NCI-H2171 (cell line): ENCODE measurements at places on chromosomes 6 and 20.

GRCh38 chr6:138521790-138522189 lies 22.5 kb upstream of the NHSL1 start:
- no peak for DNase-seq

DNA sequence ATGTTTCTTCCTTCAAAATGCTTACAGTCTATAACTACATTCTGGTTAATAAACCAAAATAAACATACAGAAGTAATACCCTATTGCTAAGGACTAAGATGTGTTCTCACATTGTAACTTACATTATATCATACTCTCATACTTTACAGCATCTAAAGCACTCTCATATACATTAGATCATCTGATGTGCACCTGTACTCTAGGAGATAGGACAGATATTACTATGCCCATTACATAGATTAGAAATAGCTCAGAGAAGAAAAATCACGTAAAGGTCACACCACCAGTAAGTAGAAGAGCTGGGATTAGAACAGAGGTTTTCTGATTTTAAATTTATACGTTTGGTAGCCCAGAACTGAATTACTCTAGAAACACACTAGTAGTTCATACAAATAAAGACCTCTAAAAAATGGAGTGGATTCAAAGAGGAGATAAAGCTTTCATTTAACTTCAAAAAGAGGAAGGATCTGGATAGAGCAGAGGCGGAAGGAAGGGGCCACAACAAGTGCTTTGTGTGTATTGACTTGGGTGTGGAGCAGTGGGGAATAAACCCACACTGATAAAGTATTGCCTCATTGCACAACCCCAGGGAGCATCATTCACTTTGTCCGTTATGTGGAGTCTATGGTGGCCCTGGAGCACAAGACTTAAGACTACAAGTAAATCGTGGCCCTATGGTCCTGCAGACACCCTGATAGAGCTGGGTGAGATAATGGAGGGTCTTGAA lies 30.9 kb downstream of the SLC2A12 start:
- no peak for DNase-seq

DNA sequence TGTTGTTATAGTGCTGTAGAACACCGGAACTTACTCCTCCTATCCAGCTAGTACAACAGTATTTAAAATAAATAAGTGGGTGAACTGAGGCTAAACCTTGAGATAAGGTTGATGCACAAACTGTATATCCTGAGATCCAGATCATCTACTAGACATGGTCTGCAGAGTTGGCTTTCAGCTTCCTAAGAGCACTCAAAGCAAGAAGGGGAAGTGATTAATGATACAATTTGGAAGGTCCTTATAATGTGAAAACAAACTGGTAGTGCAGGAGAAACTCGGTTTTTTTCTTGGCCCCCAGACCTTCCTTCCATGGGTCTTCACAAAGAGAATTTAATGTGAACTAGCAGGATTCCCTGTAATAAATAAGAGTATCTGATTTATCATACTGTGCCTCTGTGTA lies 27.4 kb upstream of the RREB1 start:
- DNase-seq: no peak

DNA sequence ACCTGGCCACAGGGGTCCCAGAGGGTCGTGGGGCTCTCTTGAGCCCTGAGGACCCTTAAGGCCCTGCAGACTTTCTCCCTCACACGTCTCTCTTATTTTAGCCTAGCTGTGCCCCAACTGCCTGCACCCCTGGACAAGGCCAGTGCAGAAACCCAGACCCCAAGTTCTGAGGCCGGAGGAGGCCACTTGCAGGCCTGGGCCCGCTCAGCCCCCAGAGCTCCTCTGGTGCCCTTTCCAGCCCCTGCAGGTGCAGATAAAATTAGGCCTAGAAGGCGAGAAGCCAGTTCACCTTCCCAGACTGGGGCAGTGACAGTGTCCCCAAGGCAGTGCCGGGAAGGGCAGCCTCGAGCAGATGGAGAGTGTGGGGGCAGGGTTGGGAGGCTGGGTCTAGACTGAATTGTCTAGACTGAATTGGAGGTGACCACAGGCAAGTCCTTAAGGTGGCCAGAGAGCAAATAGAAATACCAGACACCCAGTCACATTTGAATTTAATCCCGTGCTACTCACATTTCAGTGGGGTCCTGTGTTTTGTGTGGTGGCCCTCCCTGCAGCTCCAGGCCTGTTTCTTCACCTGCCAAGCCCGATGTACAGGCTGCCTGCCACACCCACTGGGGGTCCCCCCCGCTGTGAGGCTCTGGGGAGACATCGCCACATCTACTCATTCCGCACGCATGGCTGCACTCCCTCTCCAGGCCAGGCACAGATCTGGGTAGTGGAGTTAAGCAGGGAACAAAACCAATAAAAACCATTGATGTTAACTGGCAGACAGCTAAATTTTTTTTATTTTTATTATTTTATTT lies 8.6 kb upstream of the IP6K3 start:
- DNase-seq: peak; percentile 78

DNA sequence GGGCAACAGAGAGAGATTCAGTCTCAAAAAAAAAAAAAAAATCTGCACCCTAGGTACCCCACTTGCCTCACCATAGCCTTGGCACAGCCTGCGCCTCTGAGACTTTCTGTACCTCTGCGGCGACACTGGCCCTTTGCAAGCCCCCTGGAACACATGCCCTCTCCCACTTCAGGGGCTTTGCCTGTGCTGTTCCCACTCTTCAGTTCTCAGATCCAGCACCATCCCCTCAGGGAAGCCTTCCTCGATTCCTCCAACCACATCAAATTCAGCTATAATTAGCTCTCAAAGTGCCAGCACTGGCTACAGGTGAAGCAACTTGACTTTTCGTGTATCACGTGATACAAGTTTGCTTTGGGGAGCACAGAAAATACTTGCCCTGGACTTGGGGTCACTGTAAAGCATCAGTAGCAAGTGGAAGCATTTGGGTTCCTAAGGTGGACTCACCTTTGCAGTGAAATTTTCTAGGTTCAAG lies 2.1 kb upstream of the UBE2V1 start:
- DNase-seq: no peak

GRCh38 chr6:106744781-106745180 lies 115.4 kb downstream of the QRSL1 start:
- no peak for DNase-seq

DNA sequence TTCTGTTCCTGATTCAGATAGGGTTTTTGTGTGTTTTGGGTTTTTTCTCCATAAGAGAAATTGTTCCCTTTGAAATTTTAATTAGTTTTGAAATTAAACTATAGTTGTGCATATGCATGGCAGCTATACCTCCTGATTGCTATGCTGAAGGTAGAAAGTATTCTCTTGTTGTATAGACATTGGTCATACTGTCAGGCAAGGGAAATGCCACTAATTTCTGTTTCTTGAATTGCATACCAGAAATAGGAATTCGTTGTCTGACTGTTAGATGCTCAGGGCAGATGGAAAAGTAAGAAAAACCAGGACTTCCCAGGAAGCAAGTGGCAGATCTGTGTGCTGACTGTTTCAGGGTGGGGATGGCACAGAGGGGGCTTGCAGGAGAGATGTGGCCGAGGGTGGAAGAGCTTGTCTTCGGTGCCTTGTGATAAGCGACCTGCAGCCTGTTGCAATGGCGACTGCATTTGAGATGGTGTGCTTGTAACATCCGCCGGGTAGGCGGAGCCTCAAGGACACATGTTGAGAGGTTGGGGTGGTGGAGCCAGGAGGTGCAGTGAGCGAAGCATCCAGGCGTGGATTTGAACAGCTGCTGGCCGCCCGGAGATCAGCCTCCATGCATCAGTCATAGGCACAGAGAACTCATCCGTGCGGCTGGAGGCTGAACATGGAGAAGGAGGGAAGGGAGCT lies 42.8 kb downstream of the RREB1 start:
- DNase-seq: peak; percentile 93

DNA sequence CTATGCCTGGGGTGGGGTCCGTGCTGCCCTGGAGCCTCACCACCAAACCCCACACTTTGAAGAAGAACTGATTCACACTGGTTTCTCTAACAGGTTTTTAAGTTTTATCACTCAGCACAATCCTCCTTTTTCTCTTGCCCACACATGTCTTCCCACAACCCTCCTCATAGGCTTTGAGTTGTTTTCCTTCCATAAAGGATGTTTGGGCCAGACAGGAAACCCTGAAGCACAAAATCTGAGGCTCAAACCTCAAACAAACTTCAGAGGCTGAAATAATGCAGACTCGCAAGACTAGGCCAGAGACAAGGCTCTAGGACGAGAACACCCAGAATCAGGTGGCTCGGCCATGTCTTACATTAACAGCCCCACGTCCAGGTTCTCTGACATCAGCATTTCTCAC lies 35.3 kb downstream of the EZR start:
- DNase-seq: no peak

DNA sequence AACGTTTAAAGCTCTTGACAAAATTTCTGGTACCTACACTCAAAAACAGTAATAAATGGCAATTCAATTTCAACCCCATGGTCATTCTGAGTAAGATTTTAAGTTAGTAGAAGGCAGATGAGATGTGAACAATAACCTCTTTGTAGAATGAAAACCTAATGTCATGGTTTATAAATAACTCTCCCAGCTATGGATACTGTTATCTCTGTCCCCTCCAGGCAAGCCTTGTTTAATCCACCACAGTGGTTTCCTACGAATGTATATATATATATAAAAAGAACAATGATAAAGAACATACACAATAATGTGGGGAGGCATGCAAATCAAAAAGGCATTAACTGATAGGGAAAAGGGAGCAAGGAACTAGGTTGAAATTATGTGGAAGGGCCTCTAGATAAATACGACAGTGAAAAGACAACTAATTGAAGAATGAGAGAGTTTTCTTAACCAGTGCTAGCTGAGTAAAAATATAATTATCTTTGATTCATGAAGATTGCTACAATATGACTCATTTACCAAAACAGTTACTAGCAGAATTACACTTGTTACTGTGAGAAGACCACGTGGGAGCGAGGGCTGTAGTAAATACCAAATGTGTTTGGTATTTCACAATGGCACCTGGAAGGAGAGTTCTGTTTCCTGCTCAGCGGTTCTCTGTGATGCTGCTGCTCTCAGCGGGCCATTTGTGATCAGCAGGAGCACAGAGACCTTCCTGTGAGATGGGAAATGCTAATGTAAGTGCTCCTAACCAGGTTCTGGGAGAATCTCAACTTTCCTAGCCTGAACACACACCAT lies 173.7 kb downstream of the MBOAT1 start:
- no peak for DNase-seq

- DNase-seq: no peak
Measured at GRCh38 chr6:167968091-167968490, 29.4 kb upstream of the KIF25 start.

GRCh38 chr6:43962458-43962857 lies 164.8 kb downstream of the MRPL14 start:
- DNase-seq: no peak

GRCh38 chr6:33419580-33420490 lies at the start of gene SYNGAP1:
TSS of gene SYNGAP1 (plus strand) at chr6:33420065. CDS start at chr6:33420265, 200 bp downstream.
- DNase-seq: peak; percentile 65

GRCh38 chr6:167013067-167013466 lies 13.9 kb downstream of the CEP43 start:
- DNase-seq: no peak

DNA sequence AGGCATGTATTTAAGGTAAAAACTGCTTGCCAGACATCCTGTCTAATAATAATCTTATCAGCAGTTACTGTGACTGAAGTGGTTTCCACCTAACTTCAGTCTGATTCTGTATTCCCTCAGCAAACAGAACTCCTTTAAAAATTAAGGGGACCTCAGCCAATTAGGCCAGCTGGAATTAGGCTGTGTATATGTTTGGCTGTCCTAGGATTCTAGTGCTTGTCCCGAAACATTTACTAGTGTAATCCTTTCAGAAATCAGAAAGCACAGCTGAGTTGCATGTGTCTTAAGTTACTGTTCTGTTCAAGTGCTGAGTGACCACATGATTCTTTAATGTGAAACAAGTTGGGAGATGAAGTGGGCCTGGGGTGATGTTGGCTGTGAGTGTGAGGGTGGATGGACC lies 120.9 kb upstream of the SUPT3H start:
- DNase-seq: no peak

DNA sequence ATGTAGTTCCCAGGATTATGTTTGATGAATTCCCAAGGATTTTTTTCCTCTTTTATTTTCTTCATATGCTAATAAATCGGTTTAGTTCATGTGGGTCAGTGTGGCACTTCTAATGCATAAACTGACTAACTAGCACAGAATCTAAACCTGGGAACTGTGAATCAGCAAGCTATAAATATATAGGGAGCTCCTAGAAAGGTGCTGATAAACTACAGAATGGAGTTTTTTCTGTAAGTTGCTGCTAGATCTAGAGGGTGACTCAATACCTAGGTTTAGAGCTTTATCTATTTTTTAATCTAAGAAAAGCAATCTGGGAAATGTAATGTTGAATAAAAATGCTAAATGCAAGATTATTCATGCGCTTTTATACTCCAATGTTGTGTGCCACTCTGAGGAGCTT lies 118.8 kb upstream of the PTCHD4 start:
- DNase-seq: no peak

DNA sequence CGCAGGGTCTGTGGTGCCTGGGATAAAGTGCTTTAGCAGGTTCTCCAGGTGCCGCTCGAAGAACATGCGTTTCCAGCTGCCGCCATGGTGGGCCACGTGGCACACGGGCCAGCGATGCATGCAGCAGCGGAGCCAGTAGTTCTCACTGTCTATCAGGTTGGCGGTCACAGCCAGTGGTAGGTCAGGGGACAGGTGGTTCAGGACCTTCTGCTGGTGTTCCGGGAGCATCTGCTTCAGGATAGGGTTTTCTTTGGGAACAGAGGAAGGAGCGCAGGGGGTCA lies 16.0 kb downstream of the TMEM151B start:
- DNase-seq: no peak

- no peak for DNase-seq
Measured at GRCh38 chr6:56155634-56156141, 91.7 kb downstream of the COL21A1 start.

- no peak for DNase-seq
Measured at GRCh38 chr6:132413499-132413802, 12.2 kb upstream of the MOXD1 start.

- no peak for DNase-seq
Measured at GRCh38 chr6:104459543-104459942, 400.2 kb downstream of the HACE1 start.

- DNase-seq: no peak
Measured at GRCh38 chr6:110329714-110330436, 28.3 kb downstream of the METTL24 start.

DNA sequence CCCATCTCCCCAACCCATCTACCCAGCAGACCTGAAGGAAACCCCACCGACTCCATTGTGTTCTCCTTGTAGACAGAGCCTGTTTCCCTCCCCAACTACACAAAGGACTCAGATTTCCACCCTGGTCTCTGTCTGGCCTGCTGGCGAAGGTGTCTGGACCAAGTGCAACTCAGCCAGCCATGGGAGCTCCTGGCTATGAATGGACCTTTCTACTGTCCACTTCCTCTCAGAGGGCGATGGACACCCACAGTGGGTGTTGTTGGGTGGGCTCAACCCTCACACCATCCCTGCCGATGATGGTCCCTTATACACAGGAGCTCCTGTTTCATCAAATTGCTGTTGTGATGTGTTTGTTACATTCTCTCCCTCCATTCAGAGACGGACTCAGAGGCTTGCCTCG lies 112.5 kb upstream of the PHACTR3 start:
- no peak for DNase-seq

- no peak for DNase-seq
Measured at GRCh38 chr6:120302041-120302440, 952.5 kb upstream of the MAN1A1 start.
